Mesendoderm (in vitro differentiated cells): ENCODE measurements at places on chromosomes 7 and 10.

- no peak for DNase-seq
Observed at GRCh38 chr7:74343281-74344131, 54.3 kb downstream of the CLIP2 start.

GRCh38 chr7:157570531-157571200, 233.9 kb downstream of the DNAJB6 start:
- no peak for DNase-seq

DNA sequence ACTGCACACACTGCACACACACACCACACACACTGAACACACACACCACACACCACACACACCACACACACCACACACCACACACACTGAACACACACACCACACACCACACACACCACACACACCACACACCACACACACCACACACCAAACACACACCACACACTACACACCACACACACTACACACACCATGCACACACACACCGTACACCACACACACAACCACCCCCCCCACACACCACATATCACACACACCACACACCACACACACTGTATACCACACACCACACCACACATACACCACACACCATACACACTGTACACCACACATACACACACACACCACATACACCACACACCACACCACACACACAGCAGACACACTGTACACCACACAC, 59.5 kb downstream of the FAM204A start:
- no peak for DNase-seq

GRCh38 chr7:31043051-31043471, 9.0 kb upstream of the ADCYAP1R1 start:
- DNase-seq: peak; percentile 76

DNA sequence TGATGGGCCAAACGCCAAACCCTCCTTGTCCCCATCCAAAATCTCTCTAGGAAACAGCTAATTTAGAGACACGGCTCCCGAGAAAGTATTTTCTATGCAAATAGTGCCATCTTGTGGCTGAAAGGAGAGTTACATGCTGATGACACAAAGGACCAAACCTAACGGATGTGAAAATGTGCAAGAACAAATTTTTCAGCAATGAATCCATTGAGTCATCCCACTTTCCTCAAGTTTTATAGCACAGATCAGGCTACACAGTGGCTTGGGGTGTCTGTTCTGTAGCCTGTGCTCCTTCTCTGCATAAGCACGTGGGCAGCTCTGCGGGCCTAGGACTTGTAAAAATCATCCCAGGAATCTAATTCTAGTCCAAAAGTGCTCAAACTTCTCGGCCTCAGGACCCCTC, 154.8 kb upstream of the PRR15 start:
- peak; percentile 69 for DNase-seq

DNA sequence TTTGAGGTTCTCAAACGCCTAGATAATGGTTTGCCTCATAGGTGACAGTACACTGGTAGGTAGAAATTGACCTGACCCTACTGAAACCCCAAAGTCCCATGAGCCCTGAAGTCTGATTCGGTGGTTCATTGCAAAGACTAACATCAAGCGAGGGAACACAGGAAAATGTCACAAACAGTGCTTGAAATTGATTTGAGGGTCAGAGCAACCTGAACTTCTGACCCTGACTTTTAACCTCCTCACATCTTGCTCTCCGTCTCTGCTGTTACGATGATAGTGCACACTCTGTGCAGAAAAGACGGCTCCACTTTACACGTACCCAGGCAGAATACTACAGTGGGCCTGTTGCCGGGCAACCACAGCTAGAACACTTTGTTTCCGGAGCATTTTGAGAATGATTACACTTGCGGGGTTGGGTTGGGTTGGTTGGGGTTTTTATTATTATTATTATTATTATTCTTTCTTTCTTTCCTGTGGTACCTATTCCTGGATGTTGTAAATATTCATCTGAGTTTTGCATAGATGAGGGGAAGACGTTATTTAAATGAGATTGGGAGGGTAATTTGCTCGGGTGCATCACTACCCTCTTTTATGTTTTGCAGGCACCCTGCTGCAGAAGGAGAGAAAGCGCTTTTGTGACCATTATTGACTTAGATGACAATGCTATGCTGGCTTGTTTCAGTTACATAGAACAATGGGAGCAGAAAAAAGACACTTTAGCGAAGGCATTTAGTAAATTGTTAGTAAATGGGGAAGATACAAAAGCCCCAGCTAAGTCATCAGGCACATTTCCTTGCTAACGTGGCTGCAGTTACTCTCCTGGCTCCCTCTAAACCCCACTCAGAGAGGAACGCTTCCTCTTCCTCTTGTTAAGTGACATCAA, 438.1 kb upstream of the NRP1 start:
- peak; percentile 42 for DNase-seq

- no peak for DNase-seq
Observed at GRCh38 chr7:80660939-80661338, 22.5 kb downstream of the CD36 start.

GRCh38 chr10:12353399-12354242, 4.3 kb downstream of the CAMK1D start:
- no peak for DNase-seq

- no peak for DNase-seq
Observed at GRCh38 chr10:119852822-119853221, 19.8 kb downstream of the MCMBP start.

DNA sequence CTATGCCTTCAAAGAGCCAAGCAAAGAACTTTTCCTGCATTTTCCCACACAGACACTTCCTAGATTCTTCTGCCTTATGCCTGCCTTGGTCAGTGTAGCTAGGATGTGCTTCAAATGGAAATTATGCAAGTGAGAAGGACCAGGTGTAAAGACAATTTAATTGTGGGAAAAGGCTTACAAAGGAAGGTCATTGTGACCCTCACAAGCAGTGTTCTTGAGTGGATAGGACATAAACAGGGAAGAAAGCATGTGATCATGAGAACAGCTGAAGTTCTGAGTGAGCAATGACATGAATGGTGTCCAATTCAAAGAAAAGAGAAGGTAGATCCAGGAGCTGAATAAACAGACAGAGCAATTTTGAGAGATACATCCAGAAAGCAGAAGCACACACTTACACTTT, 1.3 kb upstream of the PIP start:
- DNase-seq: no peak

- DNase-seq: no peak
Observed at GRCh38 chr7:140685407-140686087, 11.0 kb upstream of the NDUFB2 start.

DNA sequence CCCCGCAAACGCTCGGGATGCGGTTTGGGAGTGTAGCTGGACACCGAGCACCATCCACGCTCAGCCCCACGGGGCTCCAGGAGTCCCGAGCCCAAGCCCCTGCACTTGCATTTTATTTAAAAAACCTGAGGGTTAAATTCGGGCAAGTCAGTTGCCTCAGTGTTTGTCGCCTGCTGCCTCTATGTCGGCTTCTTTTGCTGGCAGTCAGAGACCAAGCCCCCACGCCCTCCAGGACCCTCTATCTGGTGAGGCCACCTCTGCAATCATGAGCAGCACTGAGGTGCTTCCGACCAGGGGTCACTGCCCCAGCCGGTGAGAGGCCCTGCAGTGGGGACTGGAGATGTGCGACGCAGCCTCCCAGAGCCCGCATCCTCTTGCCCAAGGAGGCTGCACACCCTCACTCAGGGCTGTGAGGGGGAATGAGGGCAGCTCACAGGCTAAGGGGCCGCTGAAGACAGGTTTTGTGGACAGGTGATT, 13.3 kb upstream of the ZNF273 start:
- no peak for DNase-seq

DNA sequence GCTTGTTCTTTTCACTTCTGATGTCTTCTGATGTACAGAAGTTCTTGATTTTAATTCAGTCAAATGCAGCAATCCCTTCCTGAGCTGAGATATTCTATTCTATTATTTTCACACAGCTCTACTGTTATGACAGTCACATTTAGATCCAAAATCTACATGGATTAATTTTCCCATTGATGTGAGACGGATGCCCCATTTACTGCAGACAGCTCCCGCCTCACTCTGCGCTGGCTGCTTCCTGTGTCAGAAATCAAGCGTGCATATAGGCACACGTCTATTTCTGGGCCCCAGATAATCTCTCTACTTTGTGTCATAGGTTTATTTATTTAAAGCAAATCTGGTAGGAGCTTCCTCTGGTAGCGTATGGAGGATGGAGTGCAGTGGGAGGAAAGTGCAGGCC, 6.7 kb downstream of the BNIP3 start:
- DNase-seq: no peak

- DNase-seq: no peak
Observed at GRCh38 chr7:70263471-70264255, 665.4 kb downstream of the AUTS2 start.

DNA sequence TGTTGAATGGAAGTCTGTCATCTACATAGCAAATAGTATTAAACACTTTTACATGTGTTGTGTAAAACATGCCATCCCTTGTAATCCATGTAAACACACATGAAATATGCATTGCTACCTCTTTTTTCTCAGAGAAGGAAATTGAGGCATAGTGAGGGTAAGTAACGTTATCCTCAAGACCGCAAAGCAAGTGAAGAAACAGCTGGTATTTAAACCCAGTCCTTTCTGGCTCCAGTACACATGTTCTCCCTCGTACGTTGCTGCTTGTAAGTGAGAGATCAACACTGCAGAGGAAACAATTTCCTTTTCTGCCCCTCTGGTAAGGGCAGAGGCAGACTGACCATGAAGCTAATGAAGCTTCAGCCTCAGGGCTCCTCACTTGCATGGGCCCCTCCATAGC, 28.5 kb downstream of the MAP3K8 start:
- DNase-seq: no peak

- DNase-seq: peak; percentile 51
Observed at GRCh38 chr10:34698979-34699378, 116.1 kb downstream of the PARD3 start.

GRCh38 chr7:110693344-110693743, 397.6 kb upstream of the LRRN3 start:
- no peak for DNase-seq

DNA sequence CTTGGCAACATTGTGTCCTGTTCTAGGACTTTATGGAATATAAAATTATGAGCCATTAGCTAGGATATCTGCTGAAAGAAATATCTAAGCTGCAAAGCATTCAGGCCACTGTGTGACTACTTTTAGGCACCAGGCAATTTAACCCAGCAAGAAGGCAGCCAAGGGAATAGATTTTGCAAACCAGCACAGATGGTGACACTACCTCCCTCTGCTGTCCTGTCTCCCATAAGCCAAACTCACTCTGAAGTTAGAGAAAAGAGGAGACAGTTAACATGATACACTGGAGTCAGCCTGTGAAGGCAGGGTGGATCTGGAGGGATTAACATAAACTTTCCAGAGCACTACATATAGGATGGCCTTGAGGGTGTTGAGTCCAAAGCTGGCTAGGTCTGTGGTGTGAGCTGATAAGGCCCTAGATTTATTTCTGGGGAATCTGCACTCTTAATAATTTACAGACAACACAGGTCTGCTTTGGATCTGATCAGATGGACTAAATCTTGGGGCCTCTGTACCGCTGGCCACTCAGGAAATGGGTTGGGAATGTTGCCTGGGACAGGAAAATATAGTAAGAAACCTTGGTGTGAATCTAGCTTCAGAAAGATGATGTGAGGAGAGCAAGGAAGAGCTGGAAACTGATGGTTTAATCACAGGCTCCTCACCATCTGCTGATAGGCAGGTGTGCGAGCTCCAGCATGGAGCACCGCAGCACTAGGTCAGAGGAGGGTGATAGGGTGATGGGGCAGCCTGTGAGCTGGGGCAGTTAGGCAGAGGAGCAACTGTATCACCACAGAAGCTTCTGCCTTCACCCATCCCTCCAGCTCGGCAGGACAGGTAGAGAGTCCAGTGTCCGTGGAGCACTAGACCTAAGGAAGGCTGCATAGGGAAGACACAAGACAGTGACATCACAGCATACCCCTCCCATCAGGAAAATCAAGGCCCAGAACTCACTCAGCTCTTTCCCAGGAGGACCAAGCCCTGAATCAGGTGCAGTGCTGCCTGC, 229.9 kb upstream of the PRSS1 start:
- peak; percentile 40 for DNase-seq

- DNase-seq: no peak
Observed at GRCh38 chr7:4769761-4770160, 5.7 kb upstream of the AP5Z1 start.

DNA sequence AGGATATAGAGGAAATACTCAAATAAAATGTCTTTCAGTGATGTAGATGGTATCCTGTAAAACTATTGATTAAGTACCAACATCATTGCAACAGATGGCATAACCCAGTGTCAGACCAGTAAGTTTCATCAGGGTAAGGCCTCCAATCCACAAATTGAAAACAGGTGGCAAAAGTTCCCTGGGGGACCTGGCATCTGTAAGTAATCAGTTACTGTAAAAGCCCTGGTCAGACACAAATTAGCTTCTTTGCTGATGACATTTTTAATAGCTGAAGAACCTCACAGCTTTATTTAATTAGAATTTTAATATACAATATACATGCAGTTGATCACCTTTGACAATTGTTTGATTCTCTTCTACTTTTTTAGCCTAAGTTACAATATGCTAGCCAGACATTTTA, 152.5 kb downstream of the PLXDC2 start:
- peak; percentile 30 for DNase-seq

- peak; percentile 43 for DNase-seq
Observed at GRCh38 chr7:102836191-102836919, 76.4 kb upstream of the LRRC17 start.

DNA sequence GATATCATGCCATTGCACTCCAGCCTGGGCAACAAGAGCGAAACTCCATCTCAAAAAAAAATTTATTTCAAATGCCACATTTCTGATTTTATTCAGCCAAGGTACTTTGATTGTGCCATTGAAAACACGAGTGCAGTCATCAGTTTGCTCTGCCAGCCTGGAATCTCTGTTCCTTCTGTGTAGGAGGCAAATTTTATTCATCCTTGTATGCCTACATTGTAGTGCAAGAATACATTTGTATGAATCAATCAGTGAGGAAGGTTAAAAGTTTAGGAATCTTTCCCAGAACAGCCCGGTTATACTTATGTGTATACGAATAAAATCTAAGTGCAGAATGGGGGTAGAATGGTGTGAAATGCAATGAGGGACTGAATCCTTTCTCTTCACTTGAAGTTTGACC, 886 bp upstream of the TET1 start:
- no peak for DNase-seq

DNA sequence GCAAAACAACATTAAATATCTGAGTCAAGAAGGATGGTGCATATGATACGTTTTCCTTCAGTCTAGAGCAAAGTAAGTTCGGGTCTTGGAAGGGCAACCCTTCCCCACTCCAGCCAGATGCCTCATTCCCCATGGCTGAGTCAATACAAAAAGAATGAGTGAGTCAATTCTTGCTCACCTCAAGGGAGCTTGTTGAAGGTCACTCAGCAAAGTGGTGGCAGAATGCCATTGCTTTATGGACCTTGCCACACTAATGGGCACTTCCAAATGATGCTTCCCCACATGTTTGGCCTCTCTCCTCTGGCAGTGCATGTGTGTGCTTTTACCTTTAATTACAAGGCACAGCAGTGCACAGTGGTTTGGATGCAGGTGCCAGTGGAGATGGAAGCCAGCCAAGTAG, 296.5 kb downstream of the SORCS3 start:
- DNase-seq: peak; percentile 28

DNA sequence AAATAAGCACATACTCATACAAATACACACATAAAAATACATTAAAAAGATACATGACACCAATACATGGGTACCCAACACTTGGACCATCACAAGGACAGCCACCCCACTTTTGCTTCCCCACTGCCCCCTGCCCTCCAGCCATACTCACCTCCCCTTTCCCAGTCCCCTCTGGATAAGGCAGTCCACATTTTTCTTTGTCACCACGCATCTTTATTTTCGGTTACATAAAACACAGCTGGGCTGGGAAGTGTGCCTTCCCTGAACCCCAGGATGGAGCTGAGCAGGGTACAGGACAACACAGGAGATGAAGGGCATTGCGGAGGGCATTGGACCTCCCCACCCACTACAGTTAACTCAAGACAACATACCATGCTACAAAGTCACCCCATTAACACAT, 1.1 kb upstream of the HOXA3 start:
- no peak for DNase-seq
